T-helper 2 cell (primary cell): ENCODE measurements at places on chromosomes 7 and 10.

GRCh38 chr7:11330717-11331116 is 357.0 kb downstream of the PHF14 start:
- no peak for DNase-seq

DNA sequence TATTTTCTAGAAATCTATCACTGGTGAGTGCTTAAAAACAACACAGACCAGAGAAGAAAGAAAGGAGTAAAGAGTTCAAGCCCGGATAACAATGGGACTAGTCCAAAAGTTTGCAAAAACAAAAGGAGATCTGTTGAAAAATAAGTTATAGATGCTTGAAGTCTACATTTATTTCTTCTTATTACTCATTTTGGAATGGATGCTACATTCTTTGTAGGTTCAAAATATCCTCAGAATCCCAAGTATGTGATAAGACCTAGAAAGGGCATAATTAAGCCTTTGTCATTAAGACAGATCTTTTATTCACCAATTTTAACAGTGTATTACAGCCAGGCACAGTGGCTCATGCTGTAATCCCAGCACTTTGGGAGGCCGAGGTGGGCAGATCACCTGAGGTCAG is 42.7 kb upstream of the ITGB8 start:
- DNase-seq, result no peak

GRCh38 chr10:16425449-16425848 is 11.4 kb upstream of the PTER start:
- no peak for DNase-seq

DNA sequence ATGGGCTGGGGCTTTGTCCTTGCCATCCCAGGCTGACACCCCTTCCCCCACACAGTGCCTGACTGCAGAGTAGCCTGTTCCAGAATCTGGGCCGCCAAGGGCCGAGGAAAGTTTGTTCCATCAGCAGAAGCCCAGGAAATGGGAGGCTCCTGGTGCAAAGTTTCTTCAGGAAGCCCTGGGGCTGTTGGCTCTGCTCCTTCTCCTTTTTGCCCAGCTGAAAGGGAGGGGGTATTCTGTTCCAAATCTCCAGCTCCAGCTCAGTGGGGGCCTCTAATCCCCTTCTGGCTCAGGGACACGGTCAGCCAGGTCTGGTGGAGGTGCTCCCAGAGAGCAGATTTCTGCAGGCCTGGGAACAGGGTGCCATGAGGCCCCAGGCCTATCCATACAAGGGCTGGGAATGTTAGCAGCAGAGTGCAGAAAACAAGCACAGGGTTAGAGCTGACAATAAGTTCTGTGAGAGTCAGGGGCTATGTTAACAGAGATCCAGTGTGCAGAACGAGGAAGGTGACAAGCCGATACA is 399.5 kb downstream of the RPS24 start:
- no peak for DNase-seq

DNA sequence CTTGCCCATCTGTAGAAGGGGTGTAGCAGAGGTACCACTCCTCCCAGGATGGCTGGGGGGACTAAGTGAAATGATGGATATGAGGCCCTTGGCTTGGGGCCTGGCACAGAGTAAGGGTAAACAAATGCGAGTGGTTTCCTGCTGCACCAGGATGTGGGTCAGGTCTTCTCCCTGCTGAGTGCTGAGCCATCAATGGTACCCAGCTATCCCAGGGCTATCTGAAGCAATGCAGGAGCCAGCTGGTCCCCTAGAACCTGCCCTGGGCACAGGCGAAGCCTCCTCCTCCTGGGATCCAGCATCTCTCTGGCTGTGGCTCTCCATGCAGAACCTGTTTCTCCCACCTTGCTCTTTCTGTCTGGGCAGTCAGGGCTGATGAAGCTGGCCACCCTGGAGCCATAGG is 20.9 kb upstream of the GOLGA7B start:
- DNase-seq, result no peak

DNA sequence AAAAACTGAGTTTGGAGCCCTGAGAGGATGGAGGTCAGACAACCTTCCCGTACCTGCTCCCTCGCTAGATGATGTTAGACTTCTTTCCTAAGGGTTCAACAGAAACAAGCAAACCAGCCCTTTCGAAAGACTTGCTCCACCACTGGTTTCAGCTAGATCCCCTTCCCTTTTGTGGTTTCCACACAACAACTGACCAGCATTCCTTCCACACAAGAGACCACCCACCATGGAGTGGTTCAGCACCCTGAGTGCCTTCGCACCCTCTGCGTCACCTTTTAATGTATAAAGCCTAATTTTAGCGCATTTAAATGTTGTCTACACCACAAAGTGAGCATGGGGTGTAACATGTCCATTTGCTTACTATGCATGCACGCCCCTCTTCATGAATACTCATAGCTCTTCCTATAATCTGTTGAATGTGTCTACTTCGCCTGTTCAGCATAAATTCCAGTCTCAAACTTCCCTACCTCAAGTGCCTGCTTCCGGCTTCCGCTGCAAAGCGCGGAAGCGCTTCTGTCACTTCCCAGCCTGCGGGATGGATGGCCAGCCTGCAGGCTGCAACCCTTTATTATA is 69.0 kb downstream of the TACC2 start:
- no peak for DNase-seq

DNA sequence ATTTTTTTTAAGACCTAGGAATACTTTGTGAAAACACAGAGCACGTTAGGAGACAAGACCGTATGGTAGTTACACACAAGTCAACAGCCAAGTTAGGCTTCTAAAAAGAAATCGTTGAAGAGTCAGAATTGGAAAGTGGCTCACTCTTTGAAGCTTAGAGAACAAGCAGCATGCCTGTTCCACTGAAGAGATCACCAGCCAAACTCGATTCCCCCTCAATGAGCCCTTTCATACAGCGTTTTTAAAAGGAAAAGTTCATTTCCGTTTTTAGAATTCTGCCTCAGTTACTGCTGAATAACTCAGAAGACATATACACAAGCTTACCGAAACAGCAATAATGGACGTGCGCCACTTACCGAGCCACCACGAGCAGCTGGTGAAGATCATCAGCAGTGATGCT is 41.0 kb downstream of the MCMBP start:
- no peak for DNase-seq

DNA sequence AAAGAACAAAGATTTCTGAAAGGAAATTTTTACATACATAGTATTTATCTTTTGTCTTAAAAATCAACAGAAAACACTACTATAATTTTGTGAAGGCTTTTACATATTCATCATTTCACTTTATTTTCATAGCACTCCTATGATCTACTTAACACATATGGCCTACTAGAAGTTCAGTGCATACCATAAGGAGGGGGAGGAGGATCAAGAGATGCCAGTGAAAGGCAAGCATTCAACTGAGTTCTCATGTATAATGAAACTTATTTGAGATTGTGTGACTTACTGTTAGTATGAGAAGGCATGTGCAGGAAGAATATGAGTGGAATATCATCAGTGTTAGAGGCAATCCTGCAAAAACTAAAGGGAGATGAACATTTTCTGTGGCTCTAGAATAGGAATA is 10.6 kb downstream of the BRAF start:
- DNase-seq, result no peak

GRCh38 chr10:70084189-70084588 is 31.5 kb downstream of the MACROH2A2 start:
- no peak for DNase-seq
